ENCODE measurements at places on chromosomes 13 and 19.

DNA sequence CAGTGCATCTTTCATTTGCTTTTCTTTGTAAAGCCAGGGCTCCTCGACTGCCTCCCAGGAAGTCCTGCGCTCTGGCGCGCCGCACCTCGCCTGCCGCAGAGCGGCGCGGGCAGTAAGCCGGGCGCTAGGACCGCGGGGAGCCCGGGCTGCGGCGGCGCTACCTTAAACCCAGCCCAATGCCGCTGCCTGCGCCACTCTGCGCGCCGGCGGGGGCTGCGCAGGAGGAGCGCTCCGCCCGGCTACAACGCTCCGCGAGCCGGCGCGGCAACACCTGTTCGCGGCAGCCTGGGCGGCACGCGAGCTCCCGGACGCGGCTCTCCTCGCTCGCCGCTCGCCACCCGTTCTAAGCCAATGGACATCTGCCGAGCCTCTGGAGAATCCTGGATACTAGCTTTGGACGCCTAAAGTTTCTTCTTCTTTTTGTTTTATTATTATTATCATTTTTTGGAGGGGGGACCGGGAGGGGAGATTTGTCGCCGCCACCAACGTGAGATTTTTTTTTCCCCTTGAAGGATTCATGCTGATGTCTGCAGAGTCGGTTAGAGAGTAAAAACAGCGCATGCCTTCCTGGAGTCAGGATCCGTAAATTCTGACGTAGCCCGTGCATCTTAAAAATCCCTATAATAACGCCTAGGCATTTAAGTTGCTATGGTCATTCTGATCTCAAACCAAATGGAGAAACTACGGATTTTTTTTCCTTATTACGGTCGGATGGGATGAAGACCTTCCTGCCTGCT, at the start of gene FGF9:
FGF9 (plus strand) TSS at position 191 of the 737 bp plus-strand sequence. CDS start 840 bp downstream, outside the sequence.
- DNase-seq: peak; percentile 69

GRCh38 chr13:107170270-107170931, 602.5 kb upstream of the ARGLU1 start:
- no peak for DNase-seq

GRCh38 chr19:6343462-6343861, 10.1 kb upstream of the ACER1 start:
- DNase-seq: no peak

- no peak for DNase-seq
These were observed 625 bp downstream of the ZNF709 start for GRCh38 chr19:12484011-12484370.

GRCh38 chr19:34757441-34757840, 15.6 kb downstream of the ZNF599 start:
- no peak for DNase-seq

DNA sequence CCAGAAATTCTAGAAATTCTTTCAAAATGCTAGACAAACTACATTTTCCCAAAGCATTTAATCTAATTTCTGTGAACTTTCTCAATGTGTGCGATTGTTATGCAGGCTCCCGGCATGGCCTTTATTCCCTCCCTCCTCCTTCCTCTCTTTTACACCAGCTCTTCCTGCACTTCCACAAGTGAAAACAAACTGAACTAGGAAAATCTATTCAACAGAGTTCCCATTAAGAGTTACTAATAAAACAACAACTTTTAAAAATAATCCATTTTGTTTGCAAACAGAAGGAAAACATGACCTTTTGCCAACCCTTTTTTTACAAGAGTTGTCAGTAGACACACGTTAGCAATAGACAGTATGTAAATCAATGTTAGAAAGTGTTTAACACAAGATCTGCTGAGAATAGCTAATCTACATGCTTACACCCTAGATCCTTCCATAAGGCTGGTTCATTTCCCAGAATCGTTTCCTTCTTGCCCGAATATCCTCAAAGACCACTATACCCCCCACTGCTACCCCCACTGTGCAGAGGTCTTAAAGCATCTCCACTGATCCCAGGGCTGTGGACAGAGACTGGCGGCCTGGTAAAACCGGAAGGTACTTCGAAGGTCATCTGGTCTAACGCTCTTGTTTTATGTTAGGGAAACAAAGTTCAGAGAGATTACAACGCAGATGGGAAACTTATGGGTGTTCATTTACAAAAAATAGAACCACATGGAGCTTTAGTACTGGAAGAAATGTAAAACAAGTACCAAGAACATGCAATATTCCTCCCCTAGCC, 98.0 kb downstream of the FOXO1 start:
- no peak for DNase-seq

DNA sequence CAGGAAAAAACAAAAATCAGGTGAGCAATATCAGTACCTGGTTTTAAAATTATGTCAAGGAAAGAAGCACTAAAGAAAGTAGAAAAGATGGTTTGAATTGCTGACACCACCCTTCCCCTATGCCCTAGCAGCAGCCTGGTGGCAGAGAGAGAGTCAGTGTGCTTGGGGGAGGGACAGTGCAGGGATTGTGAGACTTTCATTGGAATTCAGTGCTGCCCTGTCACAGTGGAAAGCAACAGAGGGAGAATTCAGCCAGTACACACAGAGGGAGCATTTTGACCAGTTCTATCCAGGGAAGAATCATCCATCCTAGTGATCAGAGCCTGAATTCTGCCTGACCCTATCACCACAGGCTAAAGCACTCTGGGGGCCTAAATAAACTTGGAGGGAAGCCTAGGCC, 222.4 kb upstream of the PCDH17 start:
- DNase-seq: no peak

DNA sequence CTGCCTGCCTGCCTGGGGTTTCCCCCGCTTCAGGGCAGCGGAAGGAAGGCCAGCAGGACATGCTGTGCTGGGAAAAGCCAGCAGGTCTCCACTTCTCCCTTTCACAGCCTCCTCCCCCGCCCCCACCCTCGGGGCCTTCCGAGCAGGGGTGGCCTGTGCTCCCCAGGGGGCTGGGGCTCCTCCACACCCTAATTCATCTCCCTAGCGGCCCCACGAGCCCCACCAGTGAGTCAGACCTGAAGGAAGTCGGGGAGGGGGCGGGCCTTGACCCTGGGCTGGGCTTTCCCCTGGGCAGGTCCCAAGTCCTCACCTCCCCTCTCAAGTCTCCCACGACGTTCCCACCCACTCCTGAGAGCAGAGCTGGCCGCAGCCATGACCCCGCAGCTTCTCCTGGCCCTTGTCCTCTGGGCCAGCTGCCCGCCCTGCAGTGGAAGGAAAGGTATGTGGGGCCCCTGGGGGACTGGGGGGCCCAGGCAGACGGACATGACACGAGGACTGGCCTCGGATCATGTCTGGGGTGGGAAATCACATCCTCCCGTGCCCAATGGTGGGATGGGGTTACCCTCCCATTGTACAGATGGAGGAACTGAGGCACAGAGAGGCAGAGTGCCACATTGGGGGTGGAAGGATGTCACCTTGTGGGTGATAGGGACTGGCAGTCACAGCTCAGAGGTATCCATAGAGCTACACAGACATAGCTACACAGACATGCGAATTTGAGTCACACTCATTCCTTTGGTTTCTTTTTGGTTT, at the start of gene EBI3:
EBI3 (plus strand) TSS at position 345 of the 753 bp plus-strand sequence; CDS start at position 373, 28 bp downstream.
- no peak for DNase-seq

- DNase-seq: no peak
These were observed 31.3 kb upstream of the ISYNA1 start for GRCh38 chr19:18469069-18469846.

DNA sequence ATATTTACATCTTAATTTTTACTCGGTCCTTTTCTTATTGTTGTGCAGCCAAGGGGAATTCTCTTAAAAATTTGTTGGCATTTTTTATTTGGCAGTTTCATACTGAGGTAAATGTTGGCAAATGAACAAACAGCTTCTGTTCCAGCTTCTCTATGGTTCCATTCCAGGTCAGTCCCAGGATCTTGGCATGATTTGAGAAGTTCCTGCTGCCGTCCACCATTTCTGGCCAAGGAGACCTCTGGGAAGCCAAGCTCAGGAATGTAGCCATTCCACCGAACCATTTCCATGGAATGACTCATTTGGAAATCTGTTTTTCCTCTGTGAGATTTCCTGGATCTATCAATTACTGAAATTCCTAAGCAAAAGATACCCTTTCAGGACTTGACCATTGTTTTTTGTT, 43.9 kb downstream of the SLC10A2 start:
- no peak for DNase-seq

DNA sequence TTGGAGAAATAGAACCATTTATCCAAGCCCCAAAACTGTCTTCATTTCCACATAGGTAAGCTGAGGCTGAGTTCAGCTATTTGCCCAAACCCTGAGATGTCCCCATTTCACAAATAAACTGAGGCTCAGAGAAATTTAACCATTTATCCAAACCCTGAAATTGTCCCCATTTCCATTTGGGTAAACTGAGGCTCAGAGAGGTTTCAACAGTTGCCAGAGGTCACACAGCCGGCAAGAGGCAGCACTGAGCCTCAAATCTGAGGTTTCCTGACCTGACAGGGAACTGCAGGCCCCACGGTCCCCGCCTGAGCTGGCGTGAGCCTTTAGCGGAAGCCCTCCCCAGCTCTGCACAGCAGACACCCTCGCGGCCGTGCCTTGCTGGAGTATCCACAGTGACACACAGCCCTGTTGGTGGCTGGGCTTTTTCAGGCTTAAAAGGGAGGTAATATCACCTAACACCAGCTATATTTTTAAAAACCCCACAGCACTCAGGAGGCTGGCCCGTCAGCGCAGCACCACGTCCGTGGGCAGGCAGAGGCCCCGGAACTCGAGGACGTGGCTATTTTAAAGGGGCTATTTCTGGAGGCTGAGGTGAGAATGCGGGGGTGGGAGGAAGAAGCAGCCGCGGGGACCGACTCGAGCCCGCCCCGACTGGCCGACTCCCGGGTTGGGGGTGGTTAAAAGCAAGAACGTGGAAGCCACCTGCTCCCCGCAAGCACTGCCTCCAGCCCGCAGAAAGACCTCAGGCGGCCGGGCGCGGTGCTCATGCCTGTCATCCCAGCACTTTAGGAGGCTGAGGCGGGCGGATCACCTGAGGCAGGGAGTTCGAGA, 18.5 kb downstream of the PTPRS start:
- no peak for DNase-seq

GRCh38 chr19:12946092-12946721, 545 bp downstream of the RAD23A start:
- no peak for DNase-seq

GRCh38 chr13:89279374-89279773, 1608.2 kb downstream of the SLITRK5 start:
- DNase-seq: no peak

GRCh38 chr19:57280962-57281400, 696 bp downstream of the ZNF460 start:
- no peak for DNase-seq

DNA sequence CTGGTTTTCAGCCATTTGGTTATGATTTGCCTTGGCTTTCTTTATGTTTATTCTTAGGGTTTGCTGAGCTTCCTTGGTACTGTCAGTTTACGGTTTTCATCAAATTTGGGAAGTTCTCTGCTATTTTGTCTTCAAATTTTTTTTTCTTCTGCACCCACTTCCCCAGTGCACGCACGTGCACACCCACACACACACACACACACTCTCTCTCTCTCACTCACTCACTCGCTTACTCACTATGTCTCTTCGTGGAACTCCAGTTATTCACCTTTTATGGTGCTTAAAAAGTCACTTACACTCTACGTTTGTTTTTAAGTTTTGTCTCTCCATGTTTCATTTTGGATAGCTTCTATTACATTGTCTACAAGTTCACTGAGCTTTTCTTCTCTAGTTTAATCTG, 7.1 kb downstream of the AKAP11 start:
- no peak for DNase-seq

- DNase-seq: no peak
These were observed 91.6 kb downstream of the MBNL2 start for GRCh38 chr13:97313551-97314260.

DNA sequence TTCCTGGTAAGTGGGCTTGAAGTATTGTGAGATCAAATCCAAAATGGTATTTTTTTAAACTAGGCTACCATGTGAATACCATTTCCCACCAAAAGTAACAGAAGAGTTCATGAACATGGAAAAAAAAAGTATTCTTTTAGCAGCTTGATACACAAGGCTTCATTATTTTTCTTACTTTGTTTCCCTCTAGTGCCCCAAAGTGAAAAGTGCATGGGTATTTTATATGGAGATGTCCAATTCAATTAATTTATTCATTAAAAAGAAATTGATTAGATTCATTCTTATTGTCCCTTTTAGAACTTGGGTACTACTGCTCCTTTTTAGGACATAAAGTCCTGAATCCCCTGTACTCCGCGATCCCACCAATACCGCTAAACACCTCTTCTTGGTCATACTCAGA, 28.6 kb upstream of the SCEL start:
- DNase-seq: no peak

- DNase-seq: no peak
These were observed 141.7 kb downstream of the URI1 start for GRCh38 chr19:30083701-30084156.

GRCh38 chr13:64640002-64640401, 2590.1 kb downstream of the PCDH9 start:
- no peak for DNase-seq

GRCh38 chr19:30420881-30421280, 48.7 kb downstream of the ZNF536 start:
- DNase-seq: no peak

DNA sequence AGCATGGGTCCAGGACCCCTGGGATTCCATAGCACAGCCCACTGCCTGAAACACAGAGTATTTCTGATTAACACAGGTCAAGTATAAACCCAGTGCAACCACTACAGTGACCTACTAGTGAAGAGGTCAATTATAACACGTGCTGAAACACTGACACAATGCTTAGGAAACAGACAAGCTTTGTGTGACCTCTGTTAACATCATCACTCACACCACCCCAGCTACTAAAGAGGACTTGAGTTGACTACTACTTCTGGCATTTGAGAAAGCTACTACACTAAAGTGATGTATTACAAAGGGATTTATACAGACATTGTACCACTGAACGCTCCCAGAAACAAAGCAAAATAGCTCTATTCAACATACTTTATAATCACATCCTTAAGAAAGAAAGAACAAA, 1935.9 kb upstream of the PCDH20 start:
- DNase-seq: no peak

DNA sequence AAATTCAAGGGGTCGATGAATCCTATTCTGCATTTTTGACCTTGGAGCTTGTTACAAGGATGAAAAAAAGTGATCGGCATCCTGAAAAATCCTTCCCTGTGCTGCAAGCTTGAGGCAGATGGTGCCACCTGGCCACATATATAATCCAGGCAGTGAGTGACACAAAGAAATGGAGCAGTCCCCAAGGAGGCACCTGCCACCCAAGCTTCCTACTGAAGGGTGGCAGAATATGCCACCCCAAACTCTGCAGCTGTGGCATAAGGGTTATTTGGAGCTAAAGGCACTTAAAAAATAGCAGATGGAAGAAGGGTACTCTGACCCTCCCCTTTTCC, 15.4 kb downstream of the TMEM272 start:
- no peak for DNase-seq

DNA sequence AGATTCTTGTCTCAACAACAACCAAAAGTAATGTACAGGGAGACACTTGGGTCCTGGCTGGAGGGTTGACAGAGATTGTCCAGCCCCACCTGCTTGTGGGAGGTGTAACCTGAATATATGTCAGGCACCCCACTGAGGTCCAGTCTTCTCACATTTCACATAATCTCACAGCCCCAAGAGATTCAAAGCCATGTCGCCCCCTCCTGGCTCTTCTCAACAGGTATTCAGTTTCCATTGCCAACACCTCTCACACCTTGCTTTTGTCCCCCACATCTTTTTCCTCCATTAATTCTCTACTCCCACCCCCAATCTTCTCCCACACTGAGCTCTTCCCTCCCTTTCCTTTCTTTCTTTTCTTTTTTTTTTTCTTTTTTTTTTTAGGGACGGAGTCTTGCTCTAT, 11.2 kb downstream of the UNC13A start:
- no peak for DNase-seq
